ENCODE measurements at places on chromosomes 7 and 10.

- DNase-seq, result no peak
Observed at GRCh38 chr10:107434854-107435253, 270.3 kb upstream of the SORCS1 start.

- no peak for DNase-seq
Observed at GRCh38 chr7:111927353-111928019, 278.7 kb downstream of the DOCK4 start.

DNA sequence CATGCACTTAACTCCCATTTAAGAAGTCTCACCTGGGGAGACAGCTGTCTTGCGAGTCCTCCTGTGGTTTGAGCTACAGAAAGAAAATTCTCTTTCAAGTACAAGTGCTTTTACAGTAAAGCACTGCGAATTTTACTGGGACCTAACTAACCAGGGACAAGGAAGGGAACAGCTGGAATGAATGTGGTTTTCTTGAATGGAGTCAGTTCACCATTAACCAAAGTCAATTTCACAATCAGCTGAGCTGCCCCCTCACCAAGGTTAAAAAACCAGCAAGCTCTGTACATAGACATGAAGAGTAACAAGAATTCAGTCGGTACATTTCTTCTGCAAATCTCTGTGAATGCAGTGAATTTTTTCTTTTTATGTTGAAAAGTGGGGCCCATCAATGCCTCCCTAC is 56.3 kb downstream of the GFRA1 start:
- DNase-seq, result no peak

GRCh38 chr10:11612021-11613001 is 861 bp upstream of the USP6NL start:
- no peak for DNase-seq

- DNase-seq, result no peak
Observed at GRCh38 chr10:95504246-95504691, 56.9 kb downstream of the SORBS1 start.

- DNase-seq, result no peak
Observed at GRCh38 chr7:17207220-17207619, 91.2 kb upstream of the AHR start.

- no peak for DNase-seq
Observed at GRCh38 chr7:16264036-16264819, 157.1 kb downstream of the CRPPA start.

- no peak for DNase-seq
Observed at GRCh38 chr10:102066399-102067088, 1.4 kb downstream of the HPS6 start.

DNA sequence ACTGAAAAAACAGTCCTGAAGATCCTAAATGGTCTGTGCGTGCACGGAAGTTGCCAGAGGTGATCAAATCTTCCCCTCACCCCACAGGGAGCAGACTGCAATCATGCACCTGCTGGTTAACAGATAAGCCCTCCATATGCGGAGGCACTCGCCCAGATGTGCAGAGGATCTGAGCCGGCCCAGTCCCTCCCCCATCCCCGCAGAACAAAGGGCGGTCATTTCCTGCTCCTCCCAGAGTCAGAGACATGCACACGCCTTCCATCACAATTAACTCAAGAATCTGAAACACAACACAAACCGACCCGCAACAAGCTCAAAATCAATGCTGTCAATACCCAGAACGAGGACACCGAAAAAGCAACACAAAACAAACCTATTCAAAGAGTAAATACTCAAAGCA is 24.2 kb downstream of the CRTAC1 start:
- no peak for DNase-seq

DNA sequence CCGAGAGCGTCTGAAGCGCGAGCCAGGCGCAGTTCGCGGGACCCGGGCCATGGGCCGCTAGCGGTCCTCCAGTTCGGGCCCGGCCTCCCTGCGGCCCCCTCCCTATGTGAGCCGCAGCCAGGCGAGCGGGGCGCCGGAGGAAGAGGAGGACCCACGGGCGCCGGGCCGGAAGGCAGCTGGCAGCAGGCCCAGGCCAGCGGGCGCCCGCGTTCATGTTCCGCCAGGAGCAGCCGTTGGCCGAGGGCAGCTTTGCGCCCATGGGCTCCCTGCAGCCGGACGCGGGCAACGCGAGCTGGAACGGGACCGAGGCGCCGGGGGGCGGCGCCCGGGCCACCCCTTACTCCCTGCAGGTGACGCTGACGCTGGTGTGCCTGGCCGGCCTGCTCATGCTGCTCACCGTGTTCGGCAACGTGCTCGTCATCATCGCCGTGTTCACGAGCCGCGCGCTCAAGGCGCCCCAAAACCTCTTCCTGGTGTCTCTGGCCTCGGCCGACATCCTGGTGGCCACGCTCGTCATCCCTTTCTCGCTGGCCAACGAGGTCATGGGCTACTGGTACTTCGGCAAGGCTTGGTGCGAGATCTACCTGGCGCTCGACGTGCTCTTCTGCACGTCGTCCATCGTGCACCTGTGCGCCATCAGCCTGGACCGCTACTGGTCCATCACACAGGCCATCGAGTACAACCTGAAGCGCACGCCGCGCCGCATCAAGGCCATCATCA is 1.1 kb downstream of the ADRA2A start:
- DNase-seq, result peak; percentile 23

DNA sequence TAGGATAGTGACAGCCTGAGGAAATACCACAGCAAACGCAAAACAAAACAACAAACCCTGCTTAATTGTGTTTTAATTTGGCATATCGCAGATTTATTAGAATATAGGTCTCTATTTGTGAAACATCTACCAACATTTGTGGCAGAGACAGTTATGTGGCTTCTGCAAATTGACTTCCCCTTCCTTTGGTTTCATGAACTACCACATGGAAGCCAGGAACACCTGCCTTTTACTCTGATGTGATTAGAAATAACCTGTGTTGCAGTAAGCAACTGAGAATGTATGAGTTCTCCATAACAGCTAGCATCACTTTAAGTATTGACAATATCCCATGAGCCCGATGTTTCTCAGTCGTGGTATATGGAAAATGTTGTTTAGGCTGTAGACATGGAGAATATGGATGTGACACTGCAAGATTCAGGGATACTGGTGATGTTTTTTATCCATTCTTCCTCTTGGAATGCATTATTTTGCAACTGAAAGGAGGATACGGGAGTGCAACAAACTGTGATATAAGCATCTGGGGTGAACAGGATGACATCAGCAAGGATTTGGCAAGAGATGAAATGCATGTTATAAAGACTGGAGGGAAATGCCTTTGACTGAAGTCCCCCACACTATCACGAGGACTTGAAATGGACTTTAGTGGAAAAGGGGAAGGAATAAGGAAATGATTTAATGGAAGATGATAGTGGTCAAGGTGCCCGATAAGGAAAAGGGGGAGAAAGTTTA is 95.9 kb downstream of the CUBN start:
- no peak for DNase-seq

DNA sequence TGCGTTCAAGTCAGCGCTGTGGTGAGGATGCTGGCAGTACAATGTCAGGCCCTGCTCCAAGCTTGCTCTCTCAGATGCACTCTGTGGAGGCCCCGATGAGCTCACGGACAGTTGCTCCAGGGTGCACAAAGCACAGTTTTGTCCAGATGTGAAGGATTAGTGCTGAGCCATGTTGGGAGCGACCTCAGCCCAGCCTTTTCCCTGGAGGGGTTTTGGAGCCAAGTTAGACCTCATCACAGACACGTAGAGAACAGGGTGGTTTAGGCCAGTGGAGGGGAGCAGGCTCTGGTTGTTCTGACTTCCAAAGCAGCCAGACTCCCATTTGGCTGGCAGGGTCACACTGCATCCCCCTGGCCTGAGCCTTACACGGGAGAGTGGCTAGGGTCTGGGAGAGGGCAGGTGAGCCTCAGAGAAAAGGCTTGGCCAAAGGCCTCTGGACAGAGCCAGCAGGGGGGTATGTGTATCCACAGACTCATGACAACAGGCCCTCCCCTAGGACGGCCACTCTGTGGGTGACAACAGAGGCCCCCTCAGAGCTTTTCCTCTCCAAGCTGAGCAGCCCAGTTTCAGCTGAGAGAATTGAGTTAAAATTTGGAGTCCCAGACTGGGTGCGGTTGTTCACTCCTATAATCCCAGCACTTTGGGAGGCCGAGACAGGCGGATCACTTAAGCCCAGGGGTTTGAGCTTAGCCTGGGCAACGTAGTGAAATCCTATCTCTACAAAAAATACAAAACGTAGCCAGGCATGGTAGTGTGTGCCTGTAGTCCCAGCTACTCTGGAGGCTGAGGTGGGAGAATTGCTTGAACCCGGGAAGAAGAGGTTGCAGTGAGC is 4.7 kb downstream of the PLAC9 start:
- no peak for DNase-seq

DNA sequence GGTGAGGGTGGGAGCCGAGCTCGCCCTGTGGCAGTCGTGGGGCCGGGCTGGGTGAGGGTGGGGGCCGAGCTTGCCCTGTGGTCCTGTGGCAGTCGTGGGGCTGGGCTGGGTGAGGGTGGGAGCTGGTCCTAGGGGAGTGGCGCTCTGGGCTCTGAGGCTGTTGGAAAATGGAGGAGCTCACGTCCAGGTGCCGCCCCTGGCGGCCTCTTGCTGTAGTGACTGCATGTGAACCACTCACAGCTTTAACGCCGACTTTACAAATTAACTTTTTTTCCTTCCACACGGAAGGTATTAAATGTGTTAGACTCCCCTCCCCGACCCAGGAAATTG is 312.6 kb downstream of the WDR37 start:
- peak; percentile 56 for DNase-seq

DNA sequence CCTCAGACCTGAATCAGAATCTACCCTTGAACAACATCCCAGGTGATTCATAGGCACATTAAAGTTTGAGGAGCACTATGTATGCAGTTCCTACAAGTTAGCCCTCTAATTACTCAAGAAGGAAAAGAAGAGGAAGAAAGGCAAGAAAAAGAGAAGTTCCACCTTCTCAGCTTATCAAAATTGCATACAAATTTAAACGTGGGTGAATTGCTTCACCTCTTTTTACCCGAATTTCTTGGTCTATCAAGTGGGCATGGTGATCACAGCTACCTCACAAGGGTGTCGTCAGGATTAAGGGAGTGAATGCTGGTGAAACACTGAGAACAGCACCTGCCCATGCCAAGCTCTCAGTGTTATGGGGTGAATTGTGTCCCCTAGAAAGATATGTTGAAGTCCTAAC is 43.8 kb upstream of the PAPSS2 start:
- DNase-seq, result no peak

DNA sequence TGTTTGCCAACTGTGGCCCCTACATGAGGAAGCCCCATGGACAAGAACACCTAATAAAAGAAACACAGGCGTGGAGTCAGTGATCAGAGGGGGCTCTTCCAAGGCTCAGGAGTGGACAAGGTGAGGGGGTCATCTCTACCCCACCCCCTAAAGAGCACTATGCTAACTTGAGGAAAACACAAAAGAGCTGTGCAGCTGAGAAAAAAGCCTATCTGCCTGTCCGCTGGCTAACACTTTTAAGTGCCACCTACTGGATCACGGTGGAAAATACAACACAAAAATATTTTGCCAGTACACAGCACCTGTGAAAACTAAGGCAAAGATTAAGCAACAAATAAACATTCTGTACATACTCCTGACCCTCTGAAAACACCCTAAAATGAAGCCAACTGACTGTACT is 53.1 kb upstream of the COBL start:
- DNase-seq, result no peak

- DNase-seq, result no peak
Observed at GRCh38 chr10:124545351-124546054, 83.9 kb downstream of the LHPP start.

DNA sequence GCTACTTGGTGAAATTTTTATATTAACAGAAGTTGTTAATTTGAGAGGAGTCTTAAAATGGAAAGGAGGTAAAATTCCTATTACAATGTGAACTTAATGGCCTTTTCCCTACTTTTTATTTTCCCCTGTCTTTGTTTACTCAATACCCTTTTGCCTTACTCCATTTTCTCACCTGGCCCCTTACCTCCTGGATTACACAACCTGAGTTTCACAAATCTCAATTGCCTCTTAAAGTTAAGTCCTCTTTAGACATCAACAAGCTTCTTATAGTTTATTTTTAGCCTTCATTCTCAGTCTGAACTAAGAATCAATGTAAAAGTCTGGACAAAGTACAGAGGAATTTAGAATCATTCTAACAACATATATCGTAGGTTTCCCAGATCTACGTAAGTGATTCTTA is 247.0 kb downstream of the PCDH15 start:
- DNase-seq, result no peak

GRCh38 chr10:94353336-94353735 is 9.4 kb downstream of the NOC3L start:
- DNase-seq, result no peak

DNA sequence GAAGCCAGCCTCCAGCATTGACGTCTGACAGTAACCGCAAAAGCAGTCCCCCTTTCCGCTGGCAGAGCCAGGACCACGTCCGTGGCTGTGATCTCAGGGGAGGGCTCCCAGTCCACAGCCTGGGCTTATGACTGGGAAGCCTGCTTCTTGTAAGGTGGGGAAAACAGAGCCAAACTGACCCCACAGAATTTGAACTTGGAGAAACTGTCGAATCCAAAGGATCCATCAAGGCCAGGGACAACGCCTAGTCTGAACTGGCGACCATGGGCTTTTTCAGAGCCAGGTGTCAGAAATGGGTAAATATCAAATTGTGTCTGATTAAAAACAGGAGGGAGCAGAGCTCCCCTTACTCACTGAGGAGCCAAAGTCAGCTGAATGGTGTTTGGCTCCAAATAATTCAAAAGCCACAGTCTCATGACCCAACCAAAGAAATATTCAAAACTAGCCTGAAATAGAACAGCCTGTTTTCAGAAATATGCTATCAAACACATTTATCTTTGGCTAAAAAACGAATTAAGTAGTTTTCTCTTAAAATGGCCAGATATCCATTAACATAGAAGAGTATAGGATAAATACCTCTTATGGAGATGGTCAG is 751.4 kb upstream of the GALNT17 start:
- DNase-seq, result no peak

GRCh38 chr7:4805110-4805983 is 29.9 kb downstream of the AP5Z1 start:
- DNase-seq, result no peak

DNA sequence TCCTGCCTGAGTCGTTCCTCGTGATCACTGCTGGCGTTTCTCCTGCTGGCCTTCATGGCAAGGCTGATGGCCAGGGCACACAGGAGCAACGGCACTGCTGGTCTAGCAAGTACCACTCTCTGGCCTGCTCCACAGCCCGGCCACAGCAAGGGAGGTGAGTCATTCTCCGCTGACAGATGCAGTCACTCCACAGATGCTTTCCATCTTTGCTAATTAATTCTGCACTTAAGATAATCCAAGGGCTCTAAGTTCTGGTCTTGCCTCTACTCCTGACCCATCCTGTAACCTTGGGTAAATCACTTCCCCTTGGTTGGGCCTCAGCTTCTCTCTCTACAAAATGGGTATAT is 244.4 kb downstream of the RPS24 start:
- no peak for DNase-seq

GRCh38 chr7:123099712-123100111 is 100.1 kb downstream of the SLC13A1 start:
- DNase-seq, result no peak
